NCI-H460 (cell line): ENCODE measurements at places on chromosomes 12 and 14. TPM values are rescaled to one million over a fixed set of nuclear protein-coding genes. Genes with fewer than 3 reads are reported as not detected.
A peak's percentile ranks its signal among the peaks of the same experiment; 100 is the strongest.

- DNase-seq: no peak
Measured at GRCh38 chr14:102015045-102015685, 50.8 kb downstream of the DYNC1H1 start.

DNA sequence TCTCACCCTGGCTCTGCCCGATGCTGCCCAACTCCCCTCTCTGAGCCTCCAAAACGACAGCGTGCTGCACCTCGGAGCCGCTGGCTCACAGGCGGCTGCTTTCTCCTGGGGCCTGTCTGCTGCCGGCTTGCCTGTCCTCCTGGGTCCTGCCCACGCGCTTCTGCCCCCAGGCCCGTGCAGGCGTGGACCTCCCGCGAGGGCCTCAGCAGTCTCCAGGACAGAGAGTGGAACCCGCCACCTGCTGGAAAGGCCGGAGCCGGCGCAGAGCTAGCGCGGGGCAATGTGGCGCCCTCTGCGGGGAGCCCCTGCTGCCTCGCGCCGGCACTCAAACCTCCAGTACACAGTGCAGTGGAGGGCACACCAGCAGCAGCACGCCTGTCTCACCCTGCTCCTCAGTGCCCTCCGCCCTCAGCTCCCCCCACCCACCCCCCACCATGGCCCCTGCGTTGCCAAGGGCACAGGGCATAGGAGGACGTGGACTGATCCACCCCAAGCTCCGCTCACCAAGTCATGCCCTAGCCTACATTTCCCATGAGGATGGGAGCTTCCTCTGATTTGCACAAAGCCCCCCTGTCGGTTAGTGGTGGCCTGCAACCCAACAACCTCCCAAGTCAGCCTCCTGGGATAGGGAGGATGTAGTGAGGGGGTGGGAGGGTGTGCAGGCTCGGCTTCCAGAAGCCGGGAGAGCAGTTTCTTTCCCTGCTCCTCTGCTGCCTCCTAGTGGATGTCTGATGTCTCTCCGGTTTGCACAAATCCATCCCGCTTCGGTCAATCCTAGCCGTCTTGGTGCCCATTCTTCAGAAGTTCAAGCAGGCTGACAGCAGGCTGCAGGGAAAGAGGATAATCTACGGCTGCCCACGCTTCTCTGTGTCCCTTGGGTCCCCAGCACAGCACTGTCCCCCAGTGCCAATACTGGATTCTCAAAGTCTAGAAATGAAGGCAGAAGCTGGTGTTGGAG is 25.2 kb downstream of the KRT8 start:
- DNase-seq: peak; percentile 94

GRCh38 chr12:88237954-88238353 is 95.8 kb downstream of the TMTC3 start:
- DNase-seq: peak; percentile 15

DNA sequence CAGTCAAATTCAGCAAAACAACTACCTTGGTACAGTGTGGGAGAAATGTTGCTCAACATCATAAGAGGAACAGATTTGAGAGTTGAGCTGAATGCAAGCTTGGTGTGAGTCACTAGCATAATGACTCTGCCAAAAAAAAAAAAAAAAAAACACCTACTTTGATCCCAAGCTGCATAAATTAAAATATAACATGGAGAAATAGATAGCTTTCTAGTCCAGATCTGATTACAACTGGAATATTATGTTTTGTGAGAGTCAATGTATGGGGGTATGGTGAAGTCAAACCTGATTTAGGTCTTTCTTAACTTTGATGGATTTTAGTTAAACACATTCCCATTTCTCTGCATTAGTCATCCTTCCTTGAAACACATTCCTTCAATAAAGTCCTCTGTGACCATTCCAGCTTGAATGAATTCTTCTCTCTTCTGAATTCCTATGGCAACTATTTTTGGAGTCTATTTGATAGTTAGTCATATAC is 188.1 kb downstream of the SLC5A8 start:
- no peak for DNase-seq

- no peak for DNase-seq
Measured at GRCh38 chr14:27608377-27608776, 1010.5 kb upstream of the NOVA1 start.

GRCh38 chr14:22320362-22320750 is 268.7 kb downstream of the DAD1 start:
- DNase-seq: no peak

DNA sequence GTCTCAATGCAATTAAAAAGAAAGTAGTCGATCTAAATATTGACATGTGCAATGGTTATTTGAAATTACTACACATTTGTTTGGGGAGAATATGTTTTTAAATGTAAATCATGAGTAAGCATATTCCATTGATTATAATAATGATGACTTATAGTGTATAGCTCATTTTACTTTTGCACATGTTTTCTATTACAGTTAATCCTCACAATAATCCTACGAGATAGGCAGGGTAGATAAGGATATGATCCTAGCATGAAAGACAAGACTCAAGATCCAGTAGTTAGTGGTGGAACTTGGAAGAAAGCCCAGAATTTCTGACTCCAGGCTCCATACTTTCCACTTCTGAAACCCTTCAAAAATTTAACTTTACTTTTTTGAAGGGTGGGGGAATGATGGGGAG is 94.0 kb downstream of the NAV3 start:
- no peak for DNase-seq

GRCh38 chr14:71395151-71395604 is 487.9 kb downstream of the PCNX1 start:
- no peak for DNase-seq

DNA sequence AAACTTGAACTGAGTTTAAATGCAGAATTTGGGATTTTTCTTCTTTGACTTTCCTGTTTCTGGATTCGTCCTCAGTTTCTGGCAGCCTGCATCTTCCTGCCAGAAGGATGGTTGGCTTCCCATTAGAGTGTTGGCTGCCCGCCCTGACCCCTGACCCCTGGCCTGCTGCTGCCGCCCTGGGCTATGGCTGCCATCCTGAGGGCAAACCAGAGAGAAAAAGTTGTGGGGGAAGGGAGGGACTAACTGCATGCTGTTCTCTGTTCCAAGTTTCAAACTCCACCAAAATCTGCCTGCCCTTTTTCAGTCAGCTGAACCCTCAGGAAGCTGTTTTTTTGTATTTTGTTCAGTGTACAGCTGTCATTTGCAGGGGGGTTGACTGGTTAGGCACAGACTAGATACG is 48.4 kb downstream of the FNTB start:
- no peak for DNase-seq

- peak; percentile 15 for DNase-seq
Measured at GRCh38 chr14:81219759-81220579, 790 bp downstream of the GTF2A1 start.

DNA sequence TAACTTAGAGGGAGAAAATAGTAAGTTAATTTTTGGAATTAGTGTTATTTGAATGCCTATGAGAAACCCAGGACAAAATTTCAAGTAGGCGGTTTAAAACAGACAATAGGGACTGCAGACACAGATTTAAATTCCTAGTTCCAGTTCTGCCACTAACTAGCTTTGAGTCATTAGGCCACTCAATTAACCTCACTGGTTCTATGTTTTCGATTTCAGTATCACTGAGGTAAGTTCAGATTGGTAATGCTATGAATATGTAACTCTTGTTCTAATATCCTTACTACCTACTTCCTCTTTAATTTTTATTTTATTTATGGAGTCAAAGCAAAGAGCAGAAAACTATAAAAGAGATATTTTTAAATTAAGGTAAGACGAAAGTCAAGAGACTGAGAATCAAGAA is 52.6 kb downstream of the GALC start:
- no peak for DNase-seq

- no peak for DNase-seq
Measured at GRCh38 chr14:64502456-64502855, 1.2 kb downstream of the ZBTB25 start.

GRCh38 chr12:124776125-124776513 is 87.5 kb downstream of the SCARB1 start:
- no peak for DNase-seq

DNA sequence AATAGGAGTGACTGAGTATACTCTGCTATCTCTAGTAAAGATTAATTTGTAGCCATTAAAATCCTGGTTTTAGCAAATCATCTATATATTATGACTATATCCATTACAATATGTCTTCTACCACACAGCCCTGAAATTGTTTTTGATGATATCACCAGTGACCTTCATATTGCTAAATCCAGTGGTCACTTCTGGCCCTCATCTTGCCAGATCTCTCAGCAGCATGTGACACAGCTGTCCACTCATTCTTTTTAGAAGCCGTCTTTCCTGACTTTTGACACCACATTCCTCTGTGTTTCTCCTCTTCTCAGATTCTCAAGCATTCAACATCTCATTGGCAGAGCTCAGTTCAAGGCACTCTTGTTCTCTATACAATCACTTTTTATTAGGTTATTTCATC is 54.9 kb downstream of the CPNE8 start:
- no peak for DNase-seq

- no peak for DNase-seq
Measured at GRCh38 chr14:37170993-37171392, 1.4 kb downstream of the SLC25A21 start.

DNA sequence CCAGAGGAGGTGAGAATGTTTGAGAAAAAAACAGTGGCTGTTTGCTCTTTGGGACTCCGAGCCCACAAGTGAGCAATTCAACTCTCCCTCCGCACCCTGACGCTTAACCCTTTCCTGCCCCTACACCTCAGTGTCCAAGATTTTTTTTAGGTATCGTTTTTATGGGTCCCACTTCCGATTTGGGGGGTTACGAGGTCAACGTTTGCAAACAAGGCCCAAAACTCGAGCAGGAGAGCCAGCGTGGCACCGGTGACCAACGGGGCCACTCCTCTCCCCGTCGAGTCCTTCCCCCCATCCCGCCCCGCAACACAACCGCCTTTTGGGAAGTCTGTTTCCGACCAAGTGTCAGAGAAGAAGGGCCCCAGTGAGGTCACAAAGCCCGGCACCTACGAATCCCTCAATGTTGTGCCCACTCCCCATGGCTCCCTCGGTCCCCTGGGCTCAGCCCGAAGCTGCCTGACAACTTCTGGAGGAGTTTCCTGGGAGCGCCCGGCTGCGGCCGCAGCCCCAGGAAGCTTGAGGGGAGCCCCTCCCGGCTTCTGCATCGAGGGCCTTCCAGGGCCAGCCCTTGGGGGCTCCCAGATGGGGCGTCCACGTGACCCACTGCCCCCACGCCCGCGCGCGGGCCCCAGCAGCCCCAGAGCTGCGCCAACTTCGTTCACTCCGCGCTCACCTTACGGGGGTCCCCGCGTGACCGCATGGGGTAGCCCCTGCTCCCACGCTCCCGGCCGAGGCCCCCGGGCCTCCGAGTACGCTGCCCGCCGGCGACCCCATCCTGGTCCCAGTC is 1.2 kb downstream of the CDK2AP1 start:
- DNase-seq: no peak

- no peak for DNase-seq
Measured at GRCh38 chr12:64258576-64258975, 36.5 kb upstream of the KICS2 start.

DNA sequence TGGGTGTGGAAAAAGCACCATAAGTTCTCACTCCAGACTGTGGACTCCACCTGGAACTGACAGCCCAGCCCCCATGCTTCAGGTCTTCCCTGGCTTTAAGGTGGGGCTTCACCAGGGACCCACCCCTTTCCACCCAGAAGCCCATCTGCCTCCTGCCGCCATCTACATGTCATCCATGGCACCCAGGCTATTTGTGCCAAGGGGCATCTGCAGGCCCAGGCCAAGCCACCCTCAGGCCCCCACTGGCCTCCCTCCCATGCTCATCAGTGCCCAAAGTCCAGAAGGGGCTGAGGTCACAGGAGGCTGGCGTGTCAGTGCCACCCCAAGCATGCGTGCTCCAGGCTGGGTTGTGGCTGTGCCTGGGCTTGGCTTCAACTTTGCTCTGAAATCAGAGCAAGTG is 212.2 kb upstream of the DIO3 start:
- DNase-seq: no peak

DNA sequence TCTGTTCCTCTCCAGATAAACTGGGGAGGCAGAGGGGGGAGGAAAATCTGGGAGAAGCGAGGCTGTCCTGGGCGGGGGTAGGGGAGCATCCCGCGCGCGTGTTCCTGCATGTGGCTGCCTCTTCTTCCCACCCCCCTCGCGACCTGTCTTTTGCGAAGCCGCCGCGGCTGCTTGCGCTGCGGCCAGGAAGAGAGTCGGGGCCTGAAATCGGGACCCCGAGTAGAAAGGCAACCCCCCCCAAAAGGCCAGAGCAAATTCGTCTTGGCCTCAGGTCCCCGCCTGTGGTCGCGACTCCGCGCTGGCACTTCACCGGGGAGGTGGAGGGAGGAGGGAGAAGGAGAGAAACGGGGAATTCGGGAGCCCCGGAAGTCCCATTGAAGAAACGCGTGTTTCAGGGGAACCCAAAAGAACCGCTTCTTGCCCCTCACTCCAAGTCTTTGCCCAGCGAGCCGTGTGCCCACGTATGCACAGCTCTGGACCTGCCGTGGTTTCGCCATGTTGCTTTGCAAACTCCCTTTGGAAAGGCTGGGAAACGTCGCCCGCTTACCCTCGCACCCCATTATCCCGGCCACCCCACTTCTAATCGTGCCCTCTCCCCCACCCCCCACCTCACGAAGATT is 944 bp downstream of the CCND2 start:
- no peak for DNase-seq

DNA sequence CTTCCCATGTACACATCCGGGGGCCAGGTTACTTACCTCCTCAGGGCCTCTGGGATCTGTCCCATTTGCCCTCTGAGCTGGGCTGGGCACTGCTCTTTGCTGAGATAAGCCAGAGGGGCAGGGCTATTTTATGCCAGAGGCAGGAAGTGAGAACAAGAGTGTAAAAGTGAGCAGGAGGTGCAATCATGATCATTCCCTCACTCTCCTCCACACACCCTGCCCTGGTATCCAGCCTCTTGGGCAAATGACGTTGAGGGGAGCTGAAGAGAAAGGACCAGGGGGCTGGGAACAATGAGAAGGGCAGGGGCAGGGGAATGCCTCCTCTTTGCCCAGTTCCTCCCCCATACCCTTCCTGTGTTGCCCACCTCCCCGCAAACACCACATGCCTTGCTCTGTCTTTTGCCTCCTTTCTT is 4.2 kb downstream of the LPAR5 start:
- no peak for DNase-seq

SLC5A8 gene
- total RNA-seq: not detected in 2 replicates

RNASE1 gene
- not detected in 2 replicates for total RNA-seq

SLC22A17 gene
- 1.6 and 2.2 TPM in 2 replicates for total RNA-seq

KLRC4 gene
- total RNA-seq: not detected in 2 replicates
